MCF 10A (cell line): ENCODE measurements at places on chromosomes 7 and 10. TPM values are rescaled to one million over a fixed set of nuclear protein-coding genes. Genes with fewer than 3 reads are reported as not detected.

FFAR4 gene
- total RNA-seq: not detected in 2 replicates

SMIM30 gene
- 32.3 and 37.4 TPM in 2 replicates for total RNA-seq

AGAP4 gene
- total RNA-seq: 17.5 and 23.5 TPM in 2 replicates

MET gene
- total RNA-seq: 129 and 154 TPM in 2 replicates

TRIM50 gene
- total RNA-seq: not detected in 2 replicates

MYPN gene
- 0.22 and 0.37 TPM in 2 replicates for total RNA-seq

RPS24 gene
- total RNA-seq: 2,215 and 2,288 TPM in 2 replicates

SLC16A9 gene
- 0.54 and 0.84 TPM in 2 replicates for total RNA-seq

GIMAP6 gene
- not detected in 2 replicates for total RNA-seq

RABGEF1 gene
- total RNA-seq: 49.5 and 57.4 TPM in 2 replicates
